ENCODE measurements at places on chromosomes 12 and 14.

DNA sequence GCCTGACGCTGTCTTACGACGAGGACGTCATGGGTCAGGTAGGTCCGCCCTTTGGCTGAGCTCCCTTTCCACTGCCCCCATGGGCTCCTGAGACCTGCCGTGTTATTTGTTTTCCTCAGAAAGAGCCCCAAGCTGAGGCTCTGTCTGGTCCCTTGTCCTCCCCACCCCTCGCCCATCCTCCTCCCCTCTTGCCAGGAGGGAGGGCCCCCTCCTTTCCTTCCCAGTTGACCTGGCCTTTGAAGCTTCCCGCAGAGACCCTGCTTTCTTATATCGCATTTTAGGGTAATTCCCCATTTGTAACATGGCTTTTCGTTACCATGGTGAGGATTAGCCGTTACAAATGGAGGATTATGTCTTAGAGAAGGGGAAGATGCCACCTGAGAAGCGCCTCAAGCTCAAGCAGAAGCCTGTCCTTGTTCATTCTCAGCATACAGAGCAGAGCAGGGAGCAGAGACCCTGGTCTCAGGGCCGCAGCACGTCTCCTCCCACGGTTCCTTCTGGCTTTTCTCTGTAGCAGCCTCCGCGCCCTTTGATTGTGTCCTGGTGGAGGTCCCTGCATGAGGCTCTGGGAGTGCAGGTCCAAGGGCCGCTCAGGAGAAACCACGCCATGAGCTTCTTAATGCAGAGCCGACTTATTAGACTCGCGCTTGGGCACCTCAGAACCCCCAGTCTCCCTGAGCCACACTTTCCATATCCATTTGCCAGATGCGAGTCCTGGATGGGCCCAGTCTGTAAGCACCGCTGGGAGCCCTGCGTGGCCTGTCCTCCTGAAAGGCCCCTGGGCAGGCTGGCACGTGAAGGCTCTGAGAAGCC is 47.2 kb downstream of the UBE3B start:
- DNase-seq, result no peak

DNA sequence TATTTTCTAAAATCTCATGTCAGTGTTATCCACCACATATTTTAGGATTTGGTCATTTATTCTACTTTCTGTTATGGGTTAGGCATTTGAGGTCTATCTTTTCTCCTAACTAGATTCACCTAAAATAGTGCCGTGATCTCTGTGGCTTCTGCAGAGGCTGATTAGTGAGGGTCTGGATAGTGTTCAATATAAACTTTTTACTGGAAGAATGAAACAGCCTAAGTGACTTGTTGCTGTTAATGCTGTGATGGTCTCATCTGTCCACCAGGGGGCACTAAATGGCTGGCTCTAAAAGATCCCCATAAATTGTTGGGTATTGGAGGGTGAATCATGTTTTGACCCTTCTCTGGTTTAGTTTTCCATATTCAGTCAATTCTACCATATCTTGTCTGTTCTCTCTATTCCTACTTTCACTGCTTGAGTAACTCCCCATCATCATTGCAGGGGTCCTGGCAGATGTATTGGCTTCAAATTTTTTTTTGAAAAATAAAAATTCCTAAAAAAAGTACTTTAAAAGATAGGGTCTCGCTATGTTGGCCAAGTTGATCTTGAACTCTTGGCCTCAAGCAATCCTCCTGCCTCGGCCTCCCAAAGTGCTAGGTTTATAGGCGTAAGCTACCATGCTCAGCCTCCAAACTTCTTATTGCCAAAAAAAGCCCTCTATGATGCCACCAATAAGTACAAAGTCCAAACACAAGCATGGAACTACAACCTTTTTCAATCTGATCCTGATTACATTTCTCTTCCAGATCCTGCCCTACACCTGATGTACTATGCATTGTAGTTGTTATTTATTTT is 6.9 kb downstream of the PABPN1 start:
- peak; percentile 74 for DNase-seq

GRCh38 chr12:111596985-111597830 is 1.9 kb downstream of the ATXN2 start:
- DNase-seq, result peak; percentile 15

DNA sequence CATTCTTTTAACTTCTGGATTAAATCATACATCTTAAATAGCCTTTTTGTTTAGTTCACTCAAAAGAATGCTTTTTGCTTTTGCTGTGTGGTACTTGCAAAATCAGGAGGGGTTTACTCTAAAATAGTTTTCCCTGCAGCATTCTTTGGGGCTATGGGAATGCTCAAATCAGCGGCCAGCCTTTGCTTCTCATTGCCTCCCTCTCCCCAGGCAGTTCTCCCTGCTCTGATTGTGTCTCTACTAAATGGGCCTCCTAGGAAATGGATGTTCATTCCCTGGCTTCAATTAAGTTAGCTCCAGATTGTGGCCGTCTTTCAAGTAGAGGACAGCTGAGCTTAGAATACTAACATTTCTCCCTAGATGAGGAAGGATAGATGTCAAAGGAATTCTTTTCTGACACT is 4.4 kb downstream of the TULP3 start:
- no peak for DNase-seq

GRCh38 chr14:91737619-91738018 is 5.7 kb upstream of the CATSPERB start:
- no peak for DNase-seq

DNA sequence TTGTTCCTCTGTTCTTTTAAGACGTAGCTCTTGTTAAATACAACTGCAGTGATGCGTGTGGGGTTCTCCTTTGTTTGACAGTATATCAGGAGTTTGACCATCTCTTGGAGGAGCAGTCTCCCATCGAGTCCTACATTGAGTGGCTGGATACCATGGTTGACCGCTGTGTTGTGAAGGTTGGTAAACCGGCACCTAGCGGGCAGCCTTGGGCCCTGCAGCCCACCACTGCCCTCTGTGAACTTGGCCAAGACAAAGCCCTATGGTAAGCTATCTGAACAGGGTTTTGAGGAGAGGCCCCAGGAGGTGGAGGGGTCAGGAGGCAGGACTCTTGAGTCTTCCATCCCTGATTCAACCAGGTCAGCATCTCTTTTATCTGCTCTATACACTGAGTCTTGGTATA is 54.6 kb upstream of the RIC8B start:
- no peak for DNase-seq

GRCh38 chr12:94754653-94755052 is 104.3 kb upstream of the TMCC3 start:
- DNase-seq, result no peak

- DNase-seq, result no peak
Measured at GRCh38 chr14:72098210-72098609, 166.0 kb downstream of the RGS6 start.
